ENCODE measurements at places on chromosomes 5 and 9. TPM values are rescaled to one million over a fixed set of nuclear protein-coding genes. Genes with fewer than 3 reads are reported as not detected.

DNA sequence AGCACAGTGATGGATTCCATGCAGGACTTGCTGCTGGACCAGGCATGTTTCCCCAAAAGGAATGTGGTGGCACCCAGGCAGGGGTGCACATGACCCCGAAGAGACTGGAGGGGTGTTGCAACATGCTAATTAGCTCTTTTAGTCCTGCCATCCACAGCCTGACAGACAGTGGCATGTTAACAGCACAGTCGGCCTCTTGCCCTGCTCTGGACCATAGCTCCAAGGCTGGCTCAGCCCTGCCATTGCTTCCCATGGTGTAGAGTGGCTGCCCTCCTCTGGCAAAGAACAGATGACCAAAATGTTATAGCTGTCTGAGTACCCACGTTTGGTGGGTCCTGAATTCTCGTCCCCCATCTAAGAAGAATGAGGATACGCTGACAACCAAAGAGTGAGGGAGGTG, 736.4 kb upstream of the PTPRD start:
- no peak for DNase-seq

GRCh38 chr9:113963696-113964494, 87.8 kb downstream of the ZNF618 start:
- DNase-seq, result no peak

- DNase-seq, result peak; percentile 57
Measured at GRCh38 chr9:135615666-135616618, 23.4 kb downstream of the GLT6D1 start.

DNA sequence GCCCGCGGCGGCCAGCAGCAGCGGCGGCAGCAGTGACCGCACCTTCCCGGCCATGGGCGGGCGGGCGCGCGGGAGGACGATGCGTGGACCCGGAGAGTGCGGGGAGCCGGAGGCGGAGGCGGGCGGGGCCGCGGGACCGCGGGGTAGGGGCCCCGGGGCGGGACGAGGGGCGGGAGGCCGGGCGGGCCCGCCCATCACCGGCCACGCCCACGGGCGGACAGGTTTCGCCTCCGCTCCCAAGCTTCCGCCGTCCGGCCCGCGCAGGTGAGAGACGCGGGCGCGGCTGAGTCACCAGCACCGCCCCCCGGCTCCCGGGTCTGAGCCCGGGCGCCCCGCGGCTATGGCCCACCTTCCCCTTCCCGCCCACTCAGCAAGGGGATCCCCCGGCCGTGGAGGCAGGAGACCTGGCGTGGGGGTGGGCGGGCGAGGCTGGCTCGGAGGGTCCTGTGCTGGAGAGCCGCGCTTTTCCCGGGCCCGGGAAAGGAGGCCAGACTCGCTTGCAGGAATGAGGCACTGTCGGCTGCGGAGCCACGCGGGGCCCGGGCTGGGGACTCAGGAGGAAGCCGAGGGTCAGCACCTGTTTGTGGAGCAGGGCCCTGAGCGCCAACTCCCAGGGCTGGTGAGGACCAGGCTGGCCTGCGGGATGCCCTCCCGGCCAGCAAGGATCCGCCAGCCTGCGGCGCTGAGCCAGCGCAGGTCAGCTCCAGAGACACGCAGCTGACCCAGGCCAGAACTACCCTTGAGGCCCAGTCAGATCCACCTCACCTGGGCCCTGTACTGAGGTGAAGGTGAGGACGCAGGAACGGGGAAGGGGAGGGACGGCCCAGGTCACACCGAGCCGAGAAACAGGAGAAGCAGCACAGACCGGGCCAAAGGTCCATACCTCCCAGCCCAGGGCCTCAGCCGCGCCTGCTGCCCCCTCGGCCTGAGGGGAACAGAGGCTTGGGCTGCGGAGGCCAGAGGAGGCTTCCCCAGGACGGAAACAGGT, at the start of gene ENTPD2:
TSS of gene ENTPD2 (minus strand) at position 118 of the 988 bp plus-strand sequence. CDS start at position 54, 64 bp downstream.
- no peak for DNase-seq

DNA sequence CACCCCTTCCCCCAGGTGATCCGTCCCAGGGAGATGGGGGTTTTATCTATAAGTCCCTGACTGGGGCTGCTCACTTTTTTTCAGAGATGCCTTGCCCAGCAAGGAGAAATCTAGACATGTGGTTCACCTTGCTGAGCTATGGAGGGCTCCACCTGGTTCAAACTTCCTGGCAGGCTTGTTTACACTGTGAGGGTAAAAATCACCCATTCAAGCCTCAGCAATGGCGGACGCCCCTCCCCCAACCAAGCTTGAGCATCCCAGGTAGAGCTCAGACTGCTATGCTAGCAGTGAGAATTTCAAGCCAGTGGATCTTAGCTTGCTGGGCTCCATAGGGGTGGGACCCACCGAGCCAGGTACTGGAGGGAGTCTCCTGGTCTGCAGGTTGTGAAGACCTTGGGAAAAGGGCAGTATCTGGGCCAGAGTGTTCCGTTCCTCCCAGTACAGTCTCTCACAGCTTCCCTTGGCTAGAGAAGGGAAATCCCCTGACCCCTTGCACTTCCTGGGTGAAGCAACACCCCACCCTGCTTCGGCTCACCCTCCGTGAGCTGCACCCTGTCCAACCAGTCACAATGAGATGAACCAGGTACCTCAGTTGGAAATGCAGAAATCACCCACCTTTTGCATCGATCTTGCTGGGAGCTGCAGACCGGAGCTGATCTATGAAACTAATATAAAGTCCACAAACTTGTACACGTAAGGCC, 231.7 kb downstream of the CTNND2 start:
- no peak for DNase-seq

- no peak for DNase-seq
Measured at GRCh38 chr9:4400731-4401130, 89.5 kb upstream of the SLC1A1 start.

DNA sequence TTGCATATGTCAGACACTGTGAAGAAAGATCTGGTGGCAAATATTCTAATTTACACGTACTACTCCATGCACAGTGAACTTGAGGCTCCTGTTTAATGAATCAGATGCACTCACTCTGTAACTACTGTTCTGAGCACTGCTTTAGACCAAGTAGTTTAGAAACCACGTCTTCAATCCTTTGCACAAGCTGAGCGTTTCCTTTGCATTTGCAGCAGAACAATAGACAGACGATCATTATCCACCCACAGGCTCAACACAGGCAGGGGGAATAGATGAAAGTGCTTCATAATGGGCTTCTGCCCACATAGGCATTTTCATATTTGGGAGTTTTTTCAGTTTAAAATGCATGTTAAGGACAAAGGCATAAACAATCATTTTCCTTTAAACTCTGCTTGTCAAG, 423.3 kb upstream of the ADAMTS16 start:
- DNase-seq, result no peak

DNA sequence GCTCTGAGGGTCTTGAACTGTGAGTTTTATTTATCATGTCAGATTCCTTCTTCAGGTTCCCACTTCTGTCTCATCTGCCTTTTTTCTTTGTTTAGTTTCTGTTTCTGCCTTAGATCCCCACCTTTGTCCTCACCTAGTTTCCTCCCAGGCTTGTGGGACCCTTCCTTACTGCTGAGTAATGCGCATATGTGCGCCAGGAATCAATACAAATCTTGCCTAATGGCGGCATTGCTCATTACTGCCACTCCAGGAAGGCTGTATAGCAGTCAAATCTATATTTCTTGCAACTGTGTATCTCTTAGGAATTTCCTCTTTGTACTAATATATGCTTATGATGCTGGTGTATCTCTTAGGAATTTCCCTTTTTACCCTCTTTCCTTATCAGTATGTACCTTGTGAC, 465.4 kb downstream of the DMRT2 start:
- DNase-seq, result no peak

DNA sequence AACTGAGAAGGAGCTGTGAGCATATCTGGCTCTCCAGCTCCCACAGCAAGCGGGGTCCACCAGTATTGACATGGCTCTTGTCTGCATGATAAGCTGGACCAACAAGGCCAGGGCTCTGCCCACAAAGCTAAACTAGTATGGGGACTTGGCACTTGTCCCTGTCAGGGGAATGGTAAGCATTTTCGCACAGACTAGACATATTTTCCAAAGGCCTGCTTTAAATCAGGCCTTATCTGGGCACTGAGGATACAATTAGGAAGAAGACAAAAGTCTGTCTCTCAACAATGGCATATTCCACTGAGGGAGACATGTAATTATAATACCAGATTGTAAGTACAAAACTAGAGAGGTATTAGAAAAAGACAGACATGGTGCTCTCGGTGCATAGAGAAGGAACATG, 32.1 kb downstream of the CSF2 start:
- DNase-seq, result peak; percentile 56

DNA sequence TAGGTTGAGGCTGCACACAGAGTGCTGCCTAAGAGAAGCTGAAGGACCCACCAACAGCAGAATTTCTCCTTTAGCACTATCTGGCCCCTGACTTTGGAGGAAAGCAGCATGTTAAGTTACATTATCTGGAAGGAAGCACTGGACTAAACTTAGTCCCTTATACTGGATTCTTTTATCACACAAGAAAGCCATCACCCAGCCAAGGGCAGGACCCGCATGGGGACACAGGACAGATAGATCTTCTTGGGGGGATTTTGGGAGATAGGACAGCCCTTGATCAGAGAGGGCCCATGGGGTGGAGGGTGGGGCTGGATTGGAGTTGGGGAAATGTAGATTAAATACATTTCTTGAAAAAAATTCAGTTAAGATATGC, 14.4 kb downstream of the ANKRD33B start:
- no peak for DNase-seq

DNA sequence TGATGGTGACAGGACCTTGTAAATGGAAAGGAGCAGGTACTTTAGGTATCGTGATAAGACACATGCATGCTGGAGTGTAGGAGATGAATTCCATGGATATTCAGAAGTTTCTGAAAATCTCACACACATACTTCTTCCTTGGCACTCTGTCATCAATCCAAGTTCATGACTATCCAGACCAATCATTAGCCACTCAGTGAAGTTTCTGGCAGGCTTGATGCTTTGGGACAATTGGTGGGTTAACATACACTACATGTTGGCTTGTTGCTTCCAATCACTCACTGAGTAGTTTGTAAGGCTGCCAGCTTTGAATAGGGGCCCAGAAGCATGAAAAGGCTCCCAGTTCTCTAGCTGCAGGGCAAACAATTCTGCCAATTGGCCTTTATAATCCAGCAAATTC, 147.6 kb downstream of the CEMIP2 start:
- no peak for DNase-seq

- no peak for DNase-seq
Measured at GRCh38 chr5:52779213-52779612, 8.5 kb upstream of the ITGA1 start.

- no peak for DNase-seq
Measured at GRCh38 chr5:158389786-158390185, 530.8 kb upstream of the CLINT1 start.

DNA sequence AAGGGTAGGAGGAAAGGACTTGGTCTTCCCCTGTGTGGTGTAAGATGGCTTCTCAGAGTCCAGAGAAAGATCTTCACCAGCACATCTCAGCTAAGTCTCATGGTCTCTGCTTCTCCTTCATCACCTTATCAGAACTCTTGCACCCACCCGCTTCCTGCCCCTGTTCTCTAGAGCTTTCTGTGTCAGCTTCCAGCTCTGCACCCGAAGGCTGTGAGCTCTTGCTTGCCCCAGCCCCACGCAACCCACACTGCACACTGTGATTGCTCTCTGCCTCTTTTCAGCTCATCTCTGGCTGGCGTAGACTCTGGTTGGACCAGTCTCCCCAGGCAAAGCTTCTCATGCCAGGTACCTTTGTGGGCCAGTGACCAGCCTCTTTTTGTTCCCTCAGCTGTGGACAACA, 93.2 kb upstream of the RAPGEF1 start:
- no peak for DNase-seq

GRCh38 chr9:113973226-113973625, 97.1 kb downstream of the ZNF618 start:
- no peak for DNase-seq

DNA sequence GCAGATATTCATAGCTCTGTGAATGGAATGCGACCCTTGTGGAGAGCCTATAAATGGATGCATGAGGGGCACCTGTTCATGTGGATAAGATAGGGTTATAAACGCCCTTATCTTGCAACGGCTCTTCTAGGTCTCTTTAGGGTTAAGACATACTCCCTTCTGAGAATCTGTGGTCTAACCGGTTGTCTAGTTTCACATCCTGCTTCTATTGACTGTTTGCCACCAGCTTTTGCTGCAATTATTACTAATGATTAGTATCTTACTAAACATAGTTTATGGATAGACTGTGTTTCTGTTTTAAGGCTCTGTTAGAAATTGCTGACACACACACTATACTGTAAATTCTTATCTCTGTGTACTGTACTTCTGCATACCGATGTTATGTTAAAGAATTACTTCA, 198.9 kb upstream of the CYLC2 start:
- no peak for DNase-seq

DNA sequence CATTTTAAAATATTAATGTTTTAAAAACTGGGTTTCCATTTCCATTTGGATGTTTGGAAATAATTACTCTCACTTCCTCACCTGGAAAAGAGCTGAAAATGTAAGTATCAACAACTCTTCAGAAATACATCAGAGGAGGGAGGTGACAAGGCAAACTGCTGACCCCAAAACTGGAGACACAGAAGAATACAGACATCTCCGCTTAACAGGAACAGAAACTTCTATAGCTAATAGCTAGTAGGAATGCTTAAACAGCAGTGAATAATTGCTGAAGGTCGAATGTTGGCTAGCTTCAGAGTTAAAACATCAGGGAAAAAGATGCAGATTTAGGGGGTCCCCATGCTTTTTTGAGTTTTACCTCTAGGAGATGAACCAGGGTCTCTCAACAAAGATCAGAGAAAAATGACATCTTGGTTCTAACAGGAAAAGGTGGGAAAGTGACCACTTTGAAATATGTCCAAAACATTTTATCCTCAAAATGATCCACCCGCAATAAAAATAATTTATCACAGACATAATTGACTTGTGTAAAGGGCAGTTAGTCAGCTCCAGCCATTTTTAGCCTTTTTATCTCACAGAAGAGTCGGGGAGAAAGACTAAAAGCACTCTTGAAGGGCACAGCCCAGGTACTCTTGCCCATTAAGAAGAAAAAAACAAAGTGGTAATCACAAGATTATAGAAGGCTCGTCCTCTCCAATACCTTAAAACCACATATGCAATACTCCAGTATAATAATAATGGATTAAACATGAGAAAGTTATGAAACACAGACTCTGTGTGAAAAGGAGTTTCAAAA, 1474.9 kb downstream of the EFNA5 start:
- no peak for DNase-seq

- DNase-seq, result no peak
Measured at GRCh38 chr5:140631036-140631417, 1.9 kb downstream of the CD14 start.

DNA sequence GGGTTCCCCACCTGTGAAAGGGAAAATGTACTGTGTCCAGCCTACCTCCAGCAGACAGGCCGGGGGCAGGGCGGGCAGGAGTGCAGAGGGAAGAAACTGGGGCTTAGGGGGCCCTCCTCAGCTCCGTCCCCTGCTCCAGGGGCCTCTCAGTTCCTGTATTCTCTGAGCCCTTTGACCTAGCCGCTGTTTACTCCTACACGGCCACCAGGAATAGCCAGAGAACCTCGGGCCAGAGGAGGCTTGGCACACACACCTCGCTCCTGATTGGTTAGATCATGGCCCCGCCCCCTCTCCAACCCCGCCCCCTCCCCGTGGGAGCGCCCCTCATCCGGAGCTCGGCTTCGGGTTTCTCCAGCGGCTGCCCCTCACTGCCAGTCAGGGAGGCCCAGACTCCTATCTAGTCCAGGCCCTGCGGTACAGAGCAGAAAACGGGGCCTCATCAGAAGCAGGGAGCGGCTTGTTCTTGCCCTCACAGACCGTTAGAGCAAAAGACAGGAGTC, 2.2 kb downstream of the ST6GALNAC6 start:
- DNase-seq, result peak; percentile 94

Gene MYORG
- 1.1 TPM for polyA plus RNA-seq

Gene PRELID2
- polyA plus RNA-seq, result 3.8 TPM

Gene MLLT3
- 6.2 TPM for polyA plus RNA-seq

Gene ZDHHC11
- polyA plus RNA-seq, result 0.65 TPM

Gene CBY3
- polyA plus RNA-seq, result not detected

Gene SPINK7
- polyA plus RNA-seq, result not detected

Gene LCN2
- not detected for polyA plus RNA-seq

Gene SPATA31E1
- not detected for polyA plus RNA-seq

Measured in SK-N-SH (cell line).